ENCODE measurements at places on chromosomes 2 and 18.

- no peak for DNase-seq
These were observed 128.0 kb upstream of the MAP3K20 start for GRCh38 chr2:172947461-172948153.

DNA sequence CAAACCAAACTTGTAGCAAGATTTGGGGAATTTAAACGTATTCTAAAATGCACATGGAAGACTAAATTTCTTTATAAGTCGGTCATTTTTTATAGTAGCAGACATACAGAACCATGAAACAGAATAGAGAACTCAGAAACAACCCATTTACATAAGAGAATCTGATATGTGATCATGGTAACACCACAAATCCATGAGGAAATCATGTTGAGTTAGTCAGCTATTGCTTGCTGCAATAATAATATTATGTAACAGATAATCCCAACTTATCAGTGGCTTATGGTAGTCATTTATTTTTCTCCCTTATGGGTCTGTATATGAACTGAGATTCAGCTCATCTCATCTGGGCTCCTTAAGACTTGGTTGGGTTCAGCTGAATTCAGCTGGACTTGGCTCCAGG lies 103.4 kb upstream of the SERTAD2 start:
- no peak for DNase-seq

GRCh38 chr2:108594132-108594981 lies 60.1 kb downstream of the LIMS1 start:
- no peak for DNase-seq

- no peak for DNase-seq
These were observed 88.3 kb upstream of the SALL3 start for GRCh38 chr18:78891185-78891762.

DNA sequence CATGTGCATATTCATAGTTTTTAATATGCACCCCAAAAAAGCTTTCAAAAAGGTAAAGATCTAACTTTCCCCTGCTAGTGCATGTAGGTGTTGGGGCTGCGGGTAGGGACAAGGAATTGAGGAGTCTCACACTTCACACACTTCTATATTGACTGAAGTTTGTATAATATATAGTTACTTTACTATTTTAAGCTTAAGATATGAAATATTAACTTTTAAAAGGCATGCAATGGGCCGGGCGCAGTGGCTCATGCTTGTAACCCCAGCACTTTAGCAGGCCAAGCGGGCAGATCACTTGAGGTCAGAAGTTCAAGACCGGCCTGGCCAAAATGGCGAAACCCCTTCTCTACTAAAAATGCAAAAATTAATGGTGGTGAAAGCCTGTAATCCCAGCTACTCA lies 109.1 kb upstream of the SH3BP4 start:
- no peak for DNase-seq

- DNase-seq = no peak
These were observed 28.9 kb downstream of the PRKRA start for GRCh38 chr2:178422097-178422496.

- DNase-seq = no peak
These were observed 189.2 kb downstream of the OSR1 start for GRCh38 chr2:19169134-19169768.

- DNase-seq = no peak
These were observed 11.6 kb upstream of the TAF1B start for GRCh38 chr2:9831670-9832069.

- DNase-seq = no peak
These were observed 63.4 kb downstream of the MYO5B start for GRCh38 chr18:50131591-50131990.

DNA sequence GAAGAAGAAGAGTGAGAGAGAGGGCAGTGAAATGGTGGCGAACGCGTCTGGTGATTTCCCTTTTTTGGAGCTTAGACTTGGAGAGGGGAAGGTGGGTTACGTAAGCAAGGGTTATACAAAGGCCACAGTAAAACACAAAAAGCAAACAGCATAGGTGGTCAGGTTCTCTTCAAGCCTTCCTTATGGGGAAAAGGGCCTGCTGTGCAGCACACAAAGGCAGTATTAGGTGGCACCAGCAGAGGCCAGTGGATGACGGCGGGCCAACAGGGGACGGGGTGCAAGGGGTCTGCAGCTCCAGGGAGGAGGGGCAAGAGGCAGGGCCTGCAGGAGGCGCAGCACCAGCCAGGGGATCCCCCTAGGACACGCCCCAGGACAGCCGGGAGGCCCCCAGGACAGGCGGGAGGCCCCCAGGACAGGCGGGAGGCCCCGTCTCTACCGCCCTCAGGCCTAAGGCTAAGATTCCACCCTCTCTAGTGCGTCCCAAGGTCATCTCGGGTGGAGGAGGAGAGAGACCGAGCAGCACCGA lies 32.6 kb upstream of the NPC1 start:
- DNase-seq = no peak

DNA sequence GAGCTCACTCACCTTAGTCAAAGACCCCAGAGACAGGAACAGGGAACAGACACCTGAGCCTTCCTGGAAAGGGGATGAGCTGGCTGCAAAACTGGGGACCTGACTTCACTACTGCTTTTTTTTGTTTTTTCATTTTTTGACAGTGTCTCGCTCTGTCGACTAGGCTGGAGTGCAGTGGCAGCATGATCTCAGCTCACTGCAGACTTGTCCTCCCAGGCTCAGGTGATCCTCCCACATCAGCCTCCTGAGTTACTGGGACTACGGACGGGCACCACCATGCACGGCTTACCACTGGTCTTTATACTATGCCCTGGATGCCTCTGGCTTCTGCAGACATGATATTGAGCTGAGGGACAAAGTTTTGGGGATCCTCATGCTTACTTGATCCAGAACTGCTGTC lies 184.1 kb downstream of the INSIG2 start:
- DNase-seq = no peak

GRCh38 chr18:8229040-8229439 lies 380.2 kb upstream of the RAB12 start:
- DNase-seq = no peak

- no peak for DNase-seq
These were observed 12.0 kb upstream of the IMPACT start for GRCh38 chr18:24414349-24415003.

DNA sequence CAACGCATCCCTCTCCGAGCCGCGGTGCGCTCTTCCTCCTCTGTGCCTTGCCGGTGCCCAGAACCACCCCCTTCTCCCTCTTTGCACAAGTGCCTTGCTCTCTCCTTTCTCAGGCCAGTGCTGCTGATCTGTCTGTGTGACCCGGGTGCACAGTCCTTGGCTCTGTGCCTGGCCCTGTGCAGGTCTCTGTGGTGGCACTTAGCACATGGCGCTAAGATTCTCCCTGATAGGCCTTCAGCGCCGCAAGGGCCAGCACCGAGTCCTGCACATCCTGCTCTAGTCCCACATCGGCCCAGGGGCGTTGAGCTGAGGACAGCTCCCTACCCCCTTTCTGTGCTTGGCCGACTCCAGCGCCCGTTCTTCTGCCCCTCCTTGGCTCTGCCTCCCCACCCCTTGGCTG lies 136.1 kb downstream of the NEDD4L start:
- DNase-seq = no peak

DNA sequence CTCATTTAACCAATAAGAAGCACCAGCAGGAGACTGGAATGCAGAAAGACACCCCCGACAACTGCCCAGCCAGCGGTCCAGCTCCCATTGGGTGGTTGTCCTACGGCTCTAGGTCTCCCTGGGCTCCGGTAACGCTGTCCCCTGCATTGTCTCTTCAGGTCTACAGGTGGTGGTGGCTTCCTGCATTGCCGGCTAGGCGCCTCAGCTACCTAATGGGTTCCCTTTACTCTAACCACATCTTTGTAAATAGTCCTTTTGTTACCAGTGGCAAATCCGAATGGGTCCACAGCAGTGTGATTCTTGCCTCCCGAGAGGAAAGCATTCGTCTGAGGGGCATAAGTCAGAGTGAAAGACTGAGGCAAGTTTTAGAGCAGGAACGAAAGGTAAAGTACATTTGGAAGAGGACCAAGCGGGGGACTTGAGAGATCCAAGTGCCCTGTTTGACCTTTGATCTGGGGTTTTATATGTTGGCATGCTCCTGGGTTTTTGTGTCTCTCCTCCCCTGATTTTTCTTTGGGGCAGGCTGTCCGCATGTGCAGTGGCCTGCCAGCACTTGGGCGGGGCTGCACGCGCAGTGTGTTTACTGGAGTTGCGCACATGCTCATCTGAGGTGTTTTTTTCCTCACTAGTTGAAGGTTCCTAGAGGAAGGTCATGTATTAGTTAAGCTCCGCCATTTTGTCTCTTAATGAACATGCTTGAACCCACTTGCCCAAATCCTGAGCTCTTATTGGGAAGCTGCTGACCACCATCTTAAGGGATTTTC lies 11.0 kb downstream of the FABP1 start:
- no peak for DNase-seq

GRCh38 chr18:63373161-63373560 lies 6.2 kb upstream of the KDSR start:
- no peak for DNase-seq

DNA sequence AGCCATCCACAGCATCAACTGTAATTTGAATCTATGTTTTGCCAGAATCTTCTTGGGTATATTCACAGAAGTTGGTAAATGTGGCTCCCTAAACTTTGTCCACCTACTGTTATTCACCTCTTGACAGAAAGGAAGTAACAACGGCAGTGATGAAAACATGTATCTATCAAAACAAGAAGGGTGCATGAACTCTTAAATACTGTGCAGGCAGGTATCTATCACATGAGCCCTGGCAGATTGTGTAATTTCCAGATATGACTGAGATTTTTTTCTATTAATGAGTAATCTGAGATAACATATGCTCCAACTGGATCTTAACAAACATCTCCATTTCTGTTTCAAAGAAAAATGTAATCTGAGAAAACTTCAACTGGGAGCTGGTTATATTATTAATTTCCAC lies 36.6 kb downstream of the SFT2D3 start:
- no peak for DNase-seq

- no peak for DNase-seq
These were observed 171.8 kb upstream of the PIK3C3 start for GRCh38 chr18:41783065-41783818.

- no peak for DNase-seq
These were observed 269.4 kb downstream of the LOXHD1 start for GRCh38 chr18:46387441-46388131.

- no peak for DNase-seq
These were observed 32.1 kb upstream of the INSIG2 start for GRCh38 chr2:118056165-118056534.

DNA sequence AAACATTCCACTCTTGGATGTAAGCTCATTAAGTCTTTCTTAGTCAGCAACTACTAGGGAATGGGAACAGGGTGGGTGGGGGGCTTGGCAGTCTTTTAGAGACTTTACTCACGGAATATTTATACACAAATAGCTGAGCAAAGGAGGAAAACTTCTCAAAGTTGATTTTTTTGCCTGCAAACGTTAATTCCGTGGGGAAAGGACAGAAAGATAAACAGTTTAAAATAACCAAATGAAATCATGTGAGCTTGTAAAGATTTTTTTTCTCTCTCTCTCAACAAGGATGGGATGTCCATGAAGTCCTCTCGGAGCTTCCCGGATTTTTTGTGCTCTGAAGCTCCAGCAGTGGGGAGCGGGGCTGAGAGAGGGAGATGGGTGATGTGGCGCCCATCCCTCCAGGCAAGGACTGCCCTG lies 32.2 kb upstream of the MAT2A start:
- DNase-seq = no peak

DNA sequence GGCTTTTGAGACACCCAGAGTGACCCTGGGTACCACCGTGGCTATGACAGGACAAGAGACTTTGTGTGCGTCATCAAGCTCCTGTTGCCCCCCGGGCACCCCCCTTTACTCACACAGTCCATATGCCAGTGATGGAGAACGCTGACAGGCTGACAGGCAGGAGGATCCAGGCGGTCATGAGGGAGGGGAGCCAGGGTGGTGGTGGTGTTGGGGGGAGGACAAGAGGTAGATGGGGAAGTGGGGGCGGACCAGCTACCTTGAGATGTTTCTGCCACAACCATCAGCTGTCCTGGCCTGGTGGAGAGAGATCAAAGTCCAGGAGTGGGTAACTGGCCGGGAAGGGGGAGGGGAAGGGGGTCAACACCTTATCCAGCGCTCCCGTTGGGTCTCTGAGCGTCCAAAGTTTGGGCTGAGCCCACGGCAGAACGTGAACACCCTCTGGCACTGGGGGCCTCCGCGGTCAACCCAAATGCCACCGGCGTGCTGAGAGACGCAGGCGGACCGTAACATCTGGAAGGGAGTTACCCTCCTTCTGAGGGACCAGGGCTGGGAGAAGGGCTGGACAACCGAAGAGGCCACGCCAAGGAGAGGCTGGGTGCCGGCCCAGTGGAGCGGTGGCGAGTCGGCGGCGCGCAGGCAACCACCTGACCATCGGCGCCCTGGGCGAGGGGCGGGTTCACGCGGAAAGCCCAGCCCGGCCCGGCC lies 575 bp downstream of the TMEM150A start:
- no peak for DNase-seq

GRCh38 chr2:65050931-65051330 lies 5.3 kb upstream of the CEP68 start:
- DNase-seq = no peak

- DNase-seq = no peak
These were observed 29.0 kb upstream of the EPAS1 start for GRCh38 chr2:46268196-46268595.

Data from stimulated activated CD8-positive, alpha-beta memory T cell treated with anti-CD3 and anti-CD28 coated beads, Interleukin-7, amount 100 ng/mL, for 1 hour (primary cell).